ENCODE measurements at places on chromosomes 12 and 14.

DNA sequence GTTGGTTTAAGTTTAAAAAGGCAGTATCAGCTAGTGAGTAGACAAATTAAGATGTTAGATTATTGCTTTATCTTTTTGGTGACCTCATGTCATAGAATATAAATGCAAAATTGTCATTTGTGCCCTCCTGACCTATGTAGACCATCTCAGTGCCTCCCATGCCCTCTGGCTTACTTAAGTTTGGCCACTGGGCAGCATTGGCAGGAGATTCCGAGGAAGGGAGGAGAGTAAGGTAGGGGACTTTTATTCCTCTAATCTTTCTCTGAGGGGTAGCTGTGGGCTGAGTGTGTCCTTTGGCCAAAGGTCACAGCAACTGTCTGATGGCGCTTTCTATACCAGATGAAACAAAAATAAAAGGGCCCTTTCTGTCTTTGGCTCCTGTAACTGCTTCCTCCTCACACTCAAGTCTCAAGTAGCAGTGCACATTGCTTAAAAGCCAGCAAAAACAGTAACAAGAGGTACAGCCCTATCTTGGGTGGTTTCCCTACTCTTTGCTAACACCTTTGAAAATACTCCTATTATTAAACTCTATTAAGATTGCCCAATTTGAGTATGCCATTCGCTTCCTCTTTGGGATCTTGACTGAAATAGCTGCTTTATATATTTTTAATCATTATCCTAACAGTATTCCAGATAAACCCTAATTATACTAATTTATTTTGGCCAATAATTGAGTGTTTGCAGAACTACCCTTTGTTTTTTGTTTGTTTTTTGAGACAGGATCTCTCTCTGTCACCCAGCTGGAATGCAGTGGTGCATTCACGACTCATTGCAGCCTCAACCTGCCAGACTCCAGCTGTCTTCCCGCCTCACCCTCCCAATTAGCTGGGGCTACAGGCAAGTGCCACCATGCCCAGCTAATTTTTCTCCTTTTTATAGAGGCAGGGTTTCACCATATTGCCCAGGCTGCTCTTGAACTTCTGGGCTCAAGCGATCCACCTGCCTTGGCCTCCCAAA lies 56.5 kb upstream of the KCNH3 start:
- no peak overlapping the region for H3K27ac ChIP-seq
- no peak overlapping the region for H3K4me3 ChIP-seq
- no peaks in the 10 kb centered on the region for H3K4me1 ChIP-seq
- no peaks in the 10 kb centered on the region for H3K27me3 ChIP-seq
- DNase-seq: no peak

GRCh38 chr12:93783832-93784231 lies 106.7 kb downstream of the CRADD start:
- no peaks in the 10 kb centered on the region for H3K4me1 ChIP-seq
- no peaks in the 10 kb centered on the region for H3K36me3 ChIP-seq
- H3K4me3 ChIP-seq: no peak overlapping the region
- no peak for DNase-seq

DNA sequence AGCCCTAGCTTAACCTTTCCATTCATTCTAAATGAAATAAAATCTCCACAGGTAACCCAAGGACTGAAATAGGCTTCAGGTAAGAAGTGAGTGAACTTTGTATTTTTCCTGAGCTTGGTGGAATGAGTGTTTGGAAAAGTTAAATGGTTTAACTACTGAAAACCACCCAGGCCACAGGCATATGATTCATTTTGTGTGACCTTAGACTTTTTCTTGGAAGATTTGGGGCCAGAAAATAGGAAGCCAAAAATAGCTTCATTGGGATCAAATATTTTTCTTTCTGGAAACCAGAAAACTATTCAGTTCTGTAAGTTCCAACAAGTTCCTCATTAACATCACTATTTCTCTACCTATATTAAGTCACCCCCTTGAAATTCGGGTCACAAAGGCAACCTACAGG lies 212.6 kb downstream of the PCNX1 start:
- H3K36me3 ChIP-seq: peaks cover 3% of the 10 kb centered on the region
- H3K4me1 ChIP-seq: peaks cover 3% of the 10 kb centered on the region
- no peak overlapping the region for H3K27ac ChIP-seq
- DNase-seq: no peak

- H3K4me1 ChIP-seq: no peaks in the 10 kb centered on the region
- H3K27ac ChIP-seq: no peak overlapping the region
- H3K27me3 ChIP-seq: no peaks in the 10 kb centered on the region
- H3K4me3 ChIP-seq: no peak overlapping the region
- peak; percentile 42 for DNase-seq
Measured at GRCh38 chr14:24316597-24316950, 5.3 kb downstream of the LTB4R start.

- H3K27me3 ChIP-seq: no peaks in the 10 kb centered on the region
- no peak for DNase-seq
- H3K27ac ChIP-seq: no peak overlapping the region
- no peak overlapping the region for H3K4me3 ChIP-seq
- H3K36me3 ChIP-seq: no peaks in the 10 kb centered on the region
- H3K4me1 ChIP-seq: no peaks in the 10 kb centered on the region
Measured at GRCh38 chr14:29649170-29649569, 278.5 kb downstream of the PRKD1 start.

DNA sequence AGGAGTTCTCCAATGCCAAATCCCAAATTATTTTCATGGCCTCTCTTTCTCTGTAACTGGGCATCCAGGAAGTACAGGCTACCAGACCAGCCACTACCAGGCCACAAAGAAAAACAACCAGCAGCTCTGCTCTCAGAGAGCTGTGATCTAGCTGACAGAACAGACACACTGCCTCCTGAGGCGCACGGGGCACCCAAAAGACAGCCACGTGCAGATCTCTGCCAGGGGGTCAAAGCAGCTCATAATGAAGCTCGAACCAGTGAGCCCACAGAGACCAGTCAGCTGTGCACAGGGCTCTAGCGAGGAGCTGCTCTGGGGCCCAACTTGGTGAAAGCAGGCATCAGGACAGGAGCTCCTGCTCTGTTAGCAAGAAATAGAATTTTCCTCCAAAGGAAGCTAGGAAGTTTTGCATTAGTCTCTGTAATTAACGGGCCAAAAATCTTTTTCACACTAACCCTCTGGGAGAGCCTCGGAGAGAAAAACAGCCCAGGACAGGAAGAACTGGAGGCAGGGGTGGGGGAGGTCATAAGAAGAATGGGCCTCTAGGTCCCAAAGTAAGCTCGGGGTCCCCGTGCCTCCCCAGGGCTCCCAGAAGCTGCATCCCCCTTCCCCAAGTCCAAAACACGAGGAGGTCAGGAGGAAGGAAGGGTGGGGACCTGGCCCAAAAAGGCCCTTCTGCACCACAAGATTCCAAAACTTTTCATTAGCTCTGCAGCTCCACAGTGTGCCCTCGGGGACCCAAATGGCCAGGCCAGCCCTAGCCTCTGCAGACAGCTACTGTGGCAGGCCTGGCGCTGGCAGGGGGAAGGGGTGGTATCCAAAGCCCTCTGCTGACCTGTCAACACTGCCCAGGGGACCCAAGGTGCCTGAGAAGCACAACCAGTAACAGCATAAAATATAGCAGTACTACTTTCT lies 30.2 kb downstream of the ACTN1 start:
- peak overlapping the region; percentile 82 for H3K27ac ChIP-seq
- H3K27me3 ChIP-seq: no peaks in the 10 kb centered on the region
- H3K4me3 ChIP-seq: no peak overlapping the region

DNA sequence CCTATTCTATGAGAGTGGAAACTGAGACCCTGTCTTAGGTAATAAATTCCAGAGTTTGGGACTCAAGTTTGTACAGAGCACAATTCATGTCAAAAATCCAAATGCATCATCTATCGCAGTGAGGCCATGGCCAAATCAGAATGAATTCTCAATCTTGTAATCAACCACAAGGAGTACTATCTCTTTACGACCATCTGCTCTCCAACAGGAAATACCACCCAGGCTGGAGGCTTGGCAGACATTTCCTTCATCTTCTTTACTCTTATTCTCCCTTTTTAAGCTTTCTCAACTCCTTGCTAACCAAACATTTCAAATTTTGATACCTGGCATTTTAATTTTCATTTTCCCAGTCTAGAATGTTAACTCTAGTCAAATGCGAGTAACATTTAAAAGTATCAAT lies 32.7 kb upstream of the RNU6-7 start:
- H3K36me3 ChIP-seq: no peaks in the 10 kb centered on the region
- no peaks in the 10 kb centered on the region for H3K27me3 ChIP-seq
- H3K4me3 ChIP-seq: no peak overlapping the region
- DNase-seq: no peak
- no peak overlapping the region for H3K27ac ChIP-seq

DNA sequence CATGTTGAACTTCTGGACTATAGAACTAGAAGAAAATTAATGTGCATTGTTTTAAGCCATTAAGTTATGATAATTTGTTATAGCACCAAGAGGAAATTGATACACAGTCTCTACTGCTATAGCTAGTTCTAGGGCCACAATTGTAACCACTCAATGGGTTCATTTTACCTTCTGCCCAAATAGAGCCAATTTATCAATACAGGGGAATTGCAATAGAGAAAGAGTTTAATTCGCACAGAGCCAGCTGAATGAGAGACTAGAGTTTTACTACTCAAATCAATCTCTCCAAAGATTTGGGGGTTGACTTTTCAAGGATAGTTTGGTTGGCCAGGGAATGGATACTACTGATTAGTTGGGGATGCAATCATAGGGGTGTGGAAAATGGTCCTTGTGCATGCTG lies 31.9 kb upstream of the BICDL1 start:
- no peak overlapping the region for H3K4me3 ChIP-seq
- H3K27me3 ChIP-seq: no peaks in the 10 kb centered on the region
- DNase-seq: no peak
- no peaks in the 10 kb centered on the region for H3K4me1 ChIP-seq
- no peaks in the 10 kb centered on the region for H3K36me3 ChIP-seq

GRCh38 chr14:53929871-53930715 lies 26.5 kb downstream of the BMP4 start:
- H3K4me1 ChIP-seq: no peaks in the 10 kb centered on the region
- DNase-seq: no peak
- H3K27ac ChIP-seq: no peak overlapping the region
- H3K36me3 ChIP-seq: no peaks in the 10 kb centered on the region
- H3K4me3 ChIP-seq: no peak overlapping the region

- H3K27me3 ChIP-seq: no peaks in the 10 kb centered on the region
- DNase-seq: no peak
- H3K4me1 ChIP-seq: no peaks in the 10 kb centered on the region
- no peaks in the 10 kb centered on the region for H3K36me3 ChIP-seq
Measured at GRCh38 chr12:124352839-124353238, 57.9 kb downstream of the RFLNA start.

DNA sequence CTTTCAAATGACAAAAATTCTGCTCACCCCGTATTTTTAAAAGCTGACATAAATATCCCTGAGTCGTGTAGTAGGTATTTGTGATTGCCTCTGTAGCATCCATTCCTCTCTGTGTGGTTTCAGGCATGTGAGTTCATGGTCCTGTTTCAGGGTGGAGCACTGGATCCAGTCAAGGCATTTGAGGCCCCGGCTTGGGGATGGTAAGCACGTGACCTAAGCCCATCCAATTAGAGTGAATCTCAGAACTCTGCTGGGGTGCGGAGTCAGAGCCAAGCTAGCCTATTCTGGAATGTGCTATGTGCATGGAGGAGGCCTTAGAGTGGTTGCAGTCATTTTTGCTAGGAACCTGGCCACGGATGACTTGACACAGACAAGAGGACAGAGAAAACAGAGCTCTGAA lies 4.3 kb upstream of the CSRP2 start:
- no peaks in the 10 kb centered on the region for H3K27me3 ChIP-seq
- H3K4me1 ChIP-seq: no peaks in the 10 kb centered on the region
- no peak overlapping the region for H3K27ac ChIP-seq
- H3K4me3 ChIP-seq: no peak overlapping the region
- DNase-seq: no peak
- no peaks in the 10 kb centered on the region for H3K36me3 ChIP-seq

GRCh38 chr12:15152456-15152855 lies 68.8 kb downstream of the RERG start:
- peak overlapping the region; percentile 96 for H3K27ac ChIP-seq
- H3K4me3 ChIP-seq: no peak overlapping the region
- peaks cover 14% of the 10 kb centered on the region for H3K4me1 ChIP-seq

DNA sequence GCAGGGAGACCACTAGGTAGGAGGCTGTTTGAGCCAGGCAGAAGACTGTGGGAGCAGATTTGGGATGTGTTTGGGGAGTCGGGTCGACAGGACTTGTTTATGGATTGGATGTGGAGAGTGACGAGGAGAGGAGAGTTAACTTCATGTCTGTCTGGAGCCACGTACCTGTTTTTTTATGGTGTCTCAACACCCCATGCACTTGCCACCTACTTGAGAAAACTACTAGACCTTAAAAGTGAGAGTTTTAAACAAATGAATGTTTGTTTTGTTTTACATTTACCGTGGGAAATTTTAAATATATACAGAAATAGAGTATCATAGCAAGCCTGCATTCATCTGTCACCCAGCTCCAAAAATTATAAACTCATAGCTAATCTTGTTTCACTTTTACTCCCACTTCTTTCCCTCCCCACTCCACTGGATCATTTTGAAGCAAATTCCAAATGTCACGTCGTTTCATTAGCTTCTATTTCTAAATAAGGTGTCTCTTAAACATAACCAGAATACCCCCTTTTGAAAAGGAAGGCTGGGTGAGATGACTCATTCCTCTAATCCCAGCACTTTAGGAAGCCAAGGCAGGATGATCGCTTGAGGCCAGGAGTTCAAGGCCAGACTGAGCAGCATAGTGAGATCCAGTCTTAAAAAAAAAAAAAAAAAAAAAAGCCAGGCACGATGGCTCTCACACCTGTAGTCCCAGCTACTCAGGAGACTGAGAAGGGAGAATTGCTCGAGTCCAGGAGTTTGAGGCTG lies 136.2 kb downstream of the ANO6 start:
- H3K27ac ChIP-seq: peak overlapping the region; percentile 63
- no peak for DNase-seq
- no peaks in the 10 kb centered on the region for H3K27me3 ChIP-seq
- H3K36me3 ChIP-seq: peaks cover 4% of the 10 kb centered on the region

GRCh38 chr14:54221432-54221803 lies 175.4 kb upstream of the CDKN3 start:
- H3K36me3 ChIP-seq: no peaks in the 10 kb centered on the region
- no peak overlapping the region for H3K27ac ChIP-seq
- H3K4me1 ChIP-seq: no peaks in the 10 kb centered on the region
- DNase-seq: no peak

- no peaks in the 10 kb centered on the region for H3K27me3 ChIP-seq
- no peaks in the 10 kb centered on the region for H3K4me1 ChIP-seq
- no peak overlapping the region for H3K4me3 ChIP-seq
- no peak for DNase-seq
Measured at GRCh38 chr14:98685725-98686124, 586.3 kb downstream of the BCL11B start.

DNA sequence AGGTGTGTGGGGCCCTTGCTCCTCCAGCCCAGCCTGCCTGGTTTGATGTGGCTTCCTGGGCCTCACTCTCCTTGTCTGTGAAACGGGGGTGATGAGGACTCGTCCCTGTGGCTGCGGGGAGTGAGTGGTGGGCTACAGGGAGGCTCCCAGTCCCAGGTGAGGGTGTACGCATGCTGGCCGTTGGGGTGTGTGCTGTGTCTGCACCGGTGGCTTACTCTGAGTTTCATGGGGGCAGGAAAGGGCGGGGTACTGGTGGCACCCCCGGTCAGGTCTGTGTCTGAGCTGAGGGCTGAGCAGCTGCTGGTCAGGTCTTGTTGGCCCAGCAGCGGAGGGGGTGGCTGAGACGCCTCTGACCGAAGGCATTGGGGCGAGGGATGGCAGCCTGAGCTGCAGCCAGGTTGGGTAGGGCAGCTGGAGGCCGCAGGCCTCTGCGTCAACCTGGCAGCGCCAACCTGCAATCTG lies 11.2 kb downstream of the ULK1 start:
- no peak for DNase-seq
- no peak overlapping the region for H3K27ac ChIP-seq
- H3K4me1 ChIP-seq: no peaks in the 10 kb centered on the region
- H3K36me3 ChIP-seq: no peaks in the 10 kb centered on the region

Data from aorta (tissue), 5 donors.